ENCODE measurements at places on chromosomes 5 and 9. TPM values are rescaled to one million over a fixed set of nuclear protein-coding genes. Genes with fewer than 3 reads are reported as not detected.

ELL2 gene
- polyA plus RNA-seq, result 61.4 TPM

PPP3R2 gene
- polyA plus RNA-seq, result not detected

- H3K27ac ChIP-seq, result no peak overlapping the region
- peak; percentile 72 for DNase-seq
- H3K4me1 ChIP-seq, result peaks cover 5% of the 10 kb centered on the region
- H3K4me3 ChIP-seq, result no peak overlapping the region
Measured at GRCh38 chr5:142717582-142718215, 31.8 kb upstream of the FGF1 start.

GRCh38 chr9:19127871-19128500, 694 bp upstream of the PLIN2 start:
- H3K27ac ChIP-seq, result peak overlapping the region; percentile 72
- peaks cover 16% of the 10 kb centered on the region for H3K4me1 ChIP-seq
- no peak for DNase-seq
- peaks cover 20% of the 10 kb centered on the region for H3K36me3 ChIP-seq
- peak overlapping the region; percentile 65 for H3K4me3 ChIP-seq

- H3K4me1 ChIP-seq, result peaks cover 3% of the 10 kb centered on the region
- peaks cover 25% of the 10 kb centered on the region for H3K36me3 ChIP-seq
Measured at GRCh38 chr5:147396070-147396823, 113.6 kb downstream of the DPYSL3 start.

All from IMR-90 (cell line).